Hypothalamus (tissue), 51 donors: ENCODE measurements at places on chromosomes 3 and 15.

- no peak for DNase-seq
These were observed 59.5 kb downstream of the AMOTL2 start for GRCh38 chr3:134314588-134315285.

- DNase-seq = no peak
These were observed 792.1 kb upstream of the LMCD1 start for GRCh38 chr3:7709376-7710082.

- DNase-seq = no peak
These were observed 246.8 kb upstream of the STT3B start for GRCh38 chr3:31285833-31286486.

- no peak for DNase-seq
These were observed 72.8 kb downstream of the GALK2 start for GRCh38 chr15:49242820-49243219.

- no peak for DNase-seq
These were observed 91.8 kb upstream of the PFN2 start for GRCh38 chr3:150062492-150062891.

DNA sequence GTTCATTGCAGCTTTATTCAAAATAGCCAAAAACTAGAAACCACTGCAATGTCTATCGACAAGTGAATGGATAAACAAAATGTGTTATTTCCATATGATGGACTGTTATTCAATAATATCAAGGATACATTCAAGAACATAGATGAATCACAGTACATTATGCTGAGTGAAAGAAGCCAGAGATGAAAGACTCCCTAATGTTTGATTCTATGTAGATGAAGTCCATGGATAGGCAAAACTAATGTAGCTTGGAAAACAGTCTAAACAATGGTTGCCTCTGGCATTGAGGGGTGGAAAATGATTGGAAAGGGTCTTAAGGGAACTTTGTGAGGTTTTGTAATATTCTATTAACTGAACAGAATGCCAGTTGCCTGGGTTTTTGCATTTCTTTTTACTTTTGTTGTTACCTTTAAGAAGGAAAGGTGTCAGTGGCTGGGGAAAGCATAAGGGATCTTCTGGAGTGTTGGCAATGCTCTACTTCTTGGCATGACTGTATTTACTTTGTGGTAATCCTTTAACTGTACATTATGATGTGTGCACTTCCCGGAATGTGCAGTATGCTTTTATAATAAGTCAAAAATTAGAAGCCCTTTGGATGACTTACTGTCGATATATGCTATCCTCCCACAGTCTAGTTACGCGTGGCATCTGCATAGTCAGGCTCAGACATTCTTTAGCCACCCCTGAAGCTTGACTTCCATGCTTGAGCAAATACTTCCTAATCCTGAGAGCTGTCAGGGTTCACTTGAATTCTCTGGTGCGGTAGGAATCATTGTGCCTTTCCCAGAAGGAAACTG is 20.5 kb upstream of the ATP10A start:
- no peak for DNase-seq

- DNase-seq = no peak
These were observed 6.8 kb upstream of the PDCD6IP start for GRCh38 chr3:33791477-33792166.

DNA sequence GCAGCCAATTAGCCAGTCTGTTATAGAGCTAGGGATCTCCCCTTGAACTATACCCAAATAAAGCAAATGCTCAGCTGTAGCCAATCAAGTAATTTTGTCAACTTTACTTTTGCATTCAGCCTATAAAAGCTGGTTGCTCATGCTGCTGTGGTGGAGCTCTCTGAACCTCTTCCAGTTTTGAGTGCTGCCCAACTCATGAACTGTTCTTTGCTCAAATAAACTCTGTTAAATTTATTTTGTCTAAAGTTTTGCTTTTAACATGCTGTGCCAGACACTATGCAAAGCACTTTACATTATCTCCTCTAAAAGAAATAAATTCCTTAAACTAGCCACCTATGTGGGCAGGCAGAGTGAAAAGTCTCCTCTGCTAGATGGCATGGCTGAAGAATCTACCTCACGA is 51.6 kb upstream of the PXYLP1 start:
- DNase-seq = no peak

DNA sequence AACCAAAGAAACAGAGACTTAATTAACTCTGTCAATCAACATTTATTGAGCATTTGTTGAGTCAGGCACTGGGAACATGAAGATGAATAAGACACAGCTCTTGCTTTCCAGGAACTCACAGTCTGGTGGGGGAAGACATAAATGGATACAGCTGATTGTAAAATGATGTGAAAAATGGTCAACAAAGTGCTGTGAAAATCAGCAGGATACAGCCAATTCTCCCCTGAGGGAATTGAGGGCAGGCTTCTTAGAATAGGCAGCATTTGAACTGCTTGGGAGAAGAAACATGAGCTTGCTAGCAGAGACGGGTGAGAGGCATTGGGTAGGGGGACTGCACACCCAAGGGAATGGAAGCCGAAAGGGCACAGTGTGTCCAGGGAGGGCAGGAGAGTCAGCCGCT is 41.1 kb downstream of the MFSD1 start:
- no peak for DNase-seq

GRCh38 chr3:46501702-46502101 is 3.9 kb downstream of the RTP3 start:
- no peak for DNase-seq

DNA sequence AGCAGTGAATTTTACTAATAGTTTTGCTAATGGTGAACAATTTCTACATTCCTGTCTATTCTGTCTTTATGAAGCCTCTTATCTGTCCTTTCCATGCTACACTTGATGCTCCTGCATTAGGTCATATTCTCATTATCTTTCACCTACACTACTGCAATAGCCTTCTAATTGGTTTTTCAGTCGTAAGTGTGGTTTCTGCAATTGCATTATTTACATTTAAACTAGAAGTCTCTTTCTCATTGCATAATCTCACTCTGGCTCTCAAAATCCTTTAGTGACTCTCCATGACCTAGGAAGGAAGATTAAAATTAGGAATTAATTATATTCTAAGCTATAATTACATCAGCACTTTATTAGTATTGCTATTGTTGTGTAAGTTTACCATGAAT is 686.5 kb downstream of the IGSF11 start:
- no peak for DNase-seq

- no peak for DNase-seq
These were observed 185.3 kb downstream of the CACNA2D3 start for GRCh38 chr3:54307566-54308180.

- DNase-seq = peak; percentile 34
These were observed 375 bp downstream of the HEG1 start for GRCh38 chr3:125055331-125055912.

DNA sequence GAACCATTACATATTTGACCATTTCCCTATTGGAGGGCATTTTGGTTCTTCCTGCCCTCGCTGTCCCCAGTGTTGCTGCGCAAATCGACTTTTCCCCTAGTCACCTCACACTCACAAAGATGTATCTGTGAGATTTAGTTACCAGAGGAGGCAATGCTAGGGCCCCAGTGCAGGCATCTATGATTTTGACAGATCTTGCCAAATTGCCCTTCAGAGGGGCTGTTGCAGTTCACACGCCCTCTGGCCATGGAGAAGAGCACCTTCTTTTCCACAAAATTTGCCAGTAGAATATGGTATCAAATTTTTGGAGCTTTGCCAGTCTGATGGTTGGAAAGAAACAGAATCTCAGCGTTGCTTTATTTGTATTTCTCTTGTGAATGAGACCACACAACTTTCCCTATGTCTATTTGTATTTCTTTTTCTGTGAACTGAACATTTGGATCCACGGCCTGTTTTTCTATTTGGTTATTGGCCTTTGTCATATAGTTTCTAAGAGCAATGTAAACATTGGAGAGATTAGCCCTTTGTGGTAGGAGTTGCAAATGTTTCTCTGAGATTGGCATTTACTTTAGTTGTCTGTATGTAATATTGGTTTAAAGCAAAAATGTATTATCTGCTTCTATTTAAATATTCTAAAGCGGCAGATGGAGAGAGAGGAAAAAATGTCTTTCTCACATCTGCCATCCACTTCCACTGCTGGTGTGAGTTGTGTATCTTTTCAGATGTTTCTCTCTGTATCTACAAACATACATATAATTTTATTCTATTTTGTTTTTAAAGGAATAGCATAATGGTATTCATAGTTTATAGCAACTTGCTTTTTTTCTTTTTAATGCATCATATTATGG is 66.1 kb downstream of the DNASE1L3 start:
- DNase-seq = no peak

DNA sequence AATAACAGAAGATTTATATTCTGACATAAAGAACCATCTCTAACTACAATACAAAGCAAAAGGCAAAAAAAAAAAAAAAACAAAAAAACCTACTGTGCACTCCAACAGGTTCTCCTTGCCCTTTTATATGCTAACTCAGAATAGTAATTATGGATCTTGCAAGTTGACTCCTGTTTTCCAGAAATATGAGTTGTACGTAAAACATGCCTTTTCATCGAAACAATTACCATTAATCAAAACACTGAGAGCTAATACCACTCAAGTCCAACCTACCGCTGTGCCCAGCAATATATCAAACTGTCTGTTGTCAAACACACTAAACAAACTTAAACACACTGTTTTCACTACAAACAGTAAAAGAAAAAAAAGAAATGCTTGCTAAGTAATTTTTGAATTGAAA is 389.8 kb downstream of the TBC1D5 start:
- no peak for DNase-seq

DNA sequence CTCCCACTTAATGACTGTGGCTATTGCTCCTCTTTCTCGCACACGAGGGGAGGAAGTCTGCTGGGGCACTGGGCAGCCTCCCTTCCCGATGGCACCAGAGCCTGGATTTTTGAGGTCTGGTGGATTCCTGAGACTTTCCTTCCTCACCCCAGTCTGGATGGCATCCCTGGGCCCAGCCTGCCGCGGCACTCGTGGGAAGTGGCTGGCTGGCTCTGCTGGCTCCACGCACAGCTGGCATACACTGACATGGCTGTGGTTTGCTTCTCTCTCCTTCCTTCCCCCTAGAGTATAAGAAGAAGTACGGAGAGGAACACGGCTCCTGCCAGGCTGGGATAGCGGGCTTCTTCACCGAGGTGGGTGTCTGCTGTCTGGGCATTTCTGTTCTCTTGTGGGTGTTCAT is 319.8 kb upstream of the LRRFIP2 start:
- DNase-seq = no peak

- DNase-seq = no peak
These were observed 279.1 kb downstream of the FAM43A start for GRCh38 chr3:194964809-194965208.

DNA sequence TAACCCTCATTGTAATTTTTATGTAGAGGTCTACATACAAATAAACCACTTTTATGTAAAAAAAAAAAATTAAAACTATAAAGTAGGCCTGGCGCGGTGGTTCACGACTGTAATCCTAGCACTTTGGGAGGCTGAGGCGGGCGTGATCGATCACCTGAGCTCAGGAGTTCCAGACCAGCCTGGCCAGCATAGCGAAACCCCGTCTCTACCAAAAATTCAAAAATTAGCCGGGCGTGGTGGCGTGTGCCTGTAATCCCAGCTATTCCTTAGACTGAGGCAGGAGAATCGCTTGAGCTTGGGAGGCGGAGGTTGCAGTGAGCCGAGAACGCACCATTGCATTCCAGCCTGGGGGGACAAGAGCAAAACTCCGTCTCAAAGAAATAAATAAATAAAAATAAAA is 766 bp upstream of the SLC12A6 start:
- DNase-seq = no peak

DNA sequence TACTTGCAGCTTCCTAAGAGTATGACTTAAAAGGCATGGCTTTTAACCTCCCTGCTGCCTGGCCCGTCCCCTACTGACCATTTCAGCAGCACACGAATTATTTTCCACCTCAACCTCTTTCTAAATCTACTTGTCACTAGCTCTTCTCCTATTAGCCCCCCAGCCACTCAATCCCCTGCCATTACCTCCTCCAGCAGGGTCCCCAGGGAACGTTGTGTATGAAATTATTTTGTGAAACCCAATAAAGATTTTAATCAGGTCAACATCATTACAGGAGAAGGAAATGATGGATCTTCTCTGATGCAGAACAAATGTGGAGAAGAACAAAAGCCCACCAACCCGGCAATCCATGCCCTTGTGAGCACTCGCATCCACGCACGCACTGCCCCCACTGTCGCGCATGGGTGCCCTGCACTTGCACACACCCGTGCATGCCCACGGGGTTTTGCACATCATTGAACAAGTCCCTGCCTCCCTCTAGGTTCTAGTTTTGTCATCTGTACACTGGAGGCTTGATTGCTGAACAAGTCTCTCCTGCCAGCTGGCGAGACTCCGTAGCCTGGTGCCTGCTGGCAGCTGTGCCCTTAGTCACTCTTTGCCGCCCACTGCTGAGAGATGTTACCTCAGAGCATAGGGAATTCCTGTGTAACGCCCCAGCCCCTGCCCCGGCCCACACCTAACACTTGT is 51.6 kb downstream of the LINGO1 start:
- peak; percentile 65 for DNase-seq

DNA sequence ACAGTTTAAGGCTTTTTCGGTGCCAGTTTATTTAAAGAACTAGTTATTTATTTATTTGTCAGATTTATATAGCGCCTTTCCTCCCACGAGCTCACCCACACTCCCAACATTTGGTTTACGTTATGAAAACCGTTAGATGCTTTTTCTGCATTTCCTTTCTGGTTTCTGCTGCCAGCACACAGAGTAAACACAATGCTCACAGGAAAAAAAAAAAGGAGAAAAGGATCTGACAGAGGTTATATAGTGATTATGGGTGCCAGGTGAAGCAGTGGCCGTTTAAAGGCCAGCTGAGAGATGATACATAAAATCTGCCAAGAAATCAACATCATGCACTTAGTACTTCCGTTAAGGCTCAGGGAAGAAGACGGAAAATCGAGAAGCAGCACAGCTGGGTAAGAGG is 37.9 kb downstream of the ETV5 start:
- DNase-seq = no peak

DNA sequence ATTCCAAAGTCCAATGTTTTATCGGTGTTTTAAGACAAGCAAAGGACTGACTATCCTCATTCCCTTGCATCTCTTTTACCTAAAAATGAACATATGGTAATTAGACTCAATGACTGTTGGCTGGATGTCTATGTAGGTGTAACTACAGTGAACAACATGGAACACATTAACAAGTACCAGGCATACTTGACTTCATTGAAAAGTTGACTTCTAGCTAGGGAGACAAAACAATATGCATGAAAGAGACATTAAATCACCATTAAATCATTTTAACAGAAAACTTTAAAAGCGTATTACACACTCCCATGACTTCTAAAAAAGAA is 34.3 kb upstream of the ANPEP start:
- DNase-seq = no peak

DNA sequence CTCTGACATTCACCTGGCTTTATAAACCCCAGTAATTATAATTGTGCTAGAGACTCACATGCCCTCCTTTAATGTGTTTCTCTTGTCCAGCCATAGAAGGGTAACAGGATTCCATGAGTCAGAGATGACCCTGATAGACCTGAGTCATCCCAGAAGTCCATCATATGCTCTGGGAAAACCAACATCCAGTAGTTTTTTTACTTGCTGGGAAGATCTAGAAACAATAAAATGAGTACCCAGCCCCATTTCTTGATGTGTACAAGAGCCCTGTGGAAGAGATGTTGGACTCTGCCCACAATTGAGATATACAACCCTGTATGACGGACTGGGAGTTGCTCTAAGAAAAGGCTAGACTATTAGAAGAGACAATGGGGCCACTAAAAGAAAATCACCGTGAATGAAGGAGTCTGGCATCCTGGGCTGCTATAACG is 22.4 kb upstream of the THUMPD3 start:
- DNase-seq = no peak
